ENCODE measurements at places on chromosomes 5 and 9.

- no peak for DNase-seq
Observed at GRCh38 chr9:107875571-107875980, 386.0 kb upstream of the KLF4 start.

DNA sequence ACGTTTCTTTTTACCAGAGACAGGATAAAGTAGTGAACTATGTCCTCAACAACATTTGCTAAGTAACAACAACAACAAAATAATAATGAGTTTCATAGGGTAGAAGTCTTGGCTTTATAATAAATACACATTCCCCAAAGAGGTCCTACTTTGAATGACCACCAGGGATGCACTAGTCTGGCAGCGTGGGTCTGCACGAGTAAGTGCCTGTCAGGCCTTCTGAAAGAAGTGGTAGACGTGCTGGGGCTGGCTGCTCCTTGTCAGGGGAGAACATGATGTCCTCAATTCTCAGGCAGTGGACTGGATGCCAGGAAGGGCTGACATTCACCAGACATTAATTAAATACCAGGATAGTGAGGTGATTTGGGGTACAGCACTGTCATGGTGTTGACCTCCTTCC is 331.1 kb downstream of the TMEM38B start:
- no peak for DNase-seq

GRCh38 chr5:174734571-174735497 is 10.5 kb downstream of the MSX2 start:
- DNase-seq = no peak

- DNase-seq = no peak
Observed at GRCh38 chr5:100615362-100615761, 80.2 kb downstream of the FAM174A start.

DNA sequence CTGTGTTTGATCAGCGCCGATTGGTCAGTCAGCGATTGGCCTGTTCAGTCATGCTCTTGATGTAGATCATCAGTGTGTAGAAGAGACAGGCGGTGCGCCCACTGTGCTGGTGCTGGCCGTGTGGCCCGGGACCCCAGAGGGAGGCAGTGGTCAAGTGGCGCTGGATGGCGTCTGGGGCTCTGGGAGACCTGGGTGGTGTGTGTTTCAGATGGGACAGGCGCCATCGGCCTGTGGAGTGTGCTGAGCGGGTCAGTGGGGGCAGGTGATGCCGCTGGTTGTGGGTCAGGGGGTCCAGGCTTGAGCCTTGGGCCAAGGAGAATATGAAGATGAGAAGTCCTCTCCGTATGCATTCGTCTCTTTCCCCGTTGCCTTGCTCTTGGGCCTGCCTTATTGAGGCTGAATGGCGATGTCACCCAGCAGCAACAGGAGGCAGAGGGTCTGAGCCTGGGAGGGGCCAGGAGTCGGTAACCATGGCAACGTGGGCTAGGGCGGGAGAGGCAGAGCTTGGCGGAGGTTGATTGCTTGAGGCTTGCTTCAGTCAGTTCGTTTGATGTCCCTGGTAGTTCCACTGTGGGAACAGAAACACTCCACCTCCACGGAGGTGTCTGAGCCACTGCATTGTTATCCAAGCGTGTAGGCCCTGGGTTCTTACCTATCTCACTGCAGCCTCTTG is 117.8 kb upstream of the CACNA1B start:
- DNase-seq = no peak

GRCh38 chr5:140391732-140392131 is 9.9 kb upstream of the ANKHD1 start:
- no peak for DNase-seq

DNA sequence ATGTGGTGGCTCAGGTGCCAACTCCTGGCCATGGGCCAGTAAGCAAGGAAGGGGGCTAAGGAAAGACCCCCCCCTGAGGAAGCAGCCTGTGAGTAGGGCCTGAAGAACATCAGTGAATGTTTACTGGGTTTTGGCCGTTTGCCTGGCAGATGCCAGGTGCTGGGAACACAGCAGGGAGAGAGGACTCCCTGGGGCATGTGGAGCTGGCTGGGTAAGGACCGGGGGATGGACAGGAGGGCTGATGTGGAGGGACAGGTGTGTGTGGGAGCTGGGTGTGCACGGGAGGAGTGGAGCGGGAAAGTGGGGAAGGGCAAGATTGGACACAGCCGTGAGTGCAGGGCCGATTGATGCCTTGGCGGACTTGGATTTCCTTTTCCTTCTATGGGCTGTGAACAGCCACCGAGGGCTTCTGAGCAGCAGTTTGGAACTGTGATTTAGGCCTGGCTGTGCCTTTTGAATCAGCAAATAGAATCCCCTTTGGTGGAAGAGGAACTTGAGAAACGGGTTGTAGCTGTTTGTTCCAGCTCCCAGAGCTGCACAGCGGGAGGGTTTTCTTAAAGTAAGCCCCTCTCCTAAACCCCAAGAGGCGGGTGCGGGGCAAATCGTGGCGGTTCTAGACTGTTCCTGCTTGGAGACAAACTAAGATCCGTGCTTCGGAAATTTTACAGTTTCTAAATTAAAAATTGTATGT is 3.1 kb downstream of the HMCN2 start:
- DNase-seq = no peak

DNA sequence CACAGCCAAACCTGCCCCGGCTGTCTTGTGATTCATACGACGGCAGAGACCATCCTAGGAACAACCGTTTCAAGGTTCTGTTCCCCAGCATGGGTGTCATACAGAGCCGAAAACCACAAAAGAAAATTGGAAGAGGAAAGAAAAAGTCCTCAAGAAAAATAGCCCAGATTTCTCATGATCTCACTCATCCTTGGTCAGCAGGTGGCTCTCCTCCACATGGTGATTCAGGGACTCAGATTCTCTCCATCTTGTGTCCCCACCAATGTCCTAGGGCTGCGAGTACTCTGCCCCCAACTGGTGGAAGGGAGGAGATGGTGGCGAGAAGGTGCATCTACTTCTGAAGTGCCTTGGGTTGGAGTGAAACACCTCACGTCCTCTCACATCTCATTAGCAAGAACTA is 25.6 kb downstream of the PDZD2 start:
- DNase-seq = no peak

DNA sequence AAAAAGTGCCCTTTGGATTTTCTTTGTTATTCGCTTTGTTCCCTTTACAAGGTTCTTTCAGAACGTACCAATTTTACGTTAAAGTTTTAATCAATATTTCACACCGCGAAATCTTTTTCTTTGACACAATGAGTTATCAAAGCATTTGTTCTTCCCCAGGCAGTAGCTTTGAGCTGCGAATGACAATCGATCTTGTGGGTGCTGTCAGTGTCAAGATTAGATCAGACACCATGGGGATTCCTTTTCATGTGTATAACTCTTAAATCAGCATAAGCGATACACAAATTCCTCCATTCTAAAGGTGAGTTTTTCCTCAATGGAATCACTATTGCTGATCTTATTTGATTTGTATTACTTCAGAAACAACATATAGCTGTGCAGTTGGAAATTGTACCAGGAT is 145.5 kb downstream of the ST8SIA4 start:
- no peak for DNase-seq

DNA sequence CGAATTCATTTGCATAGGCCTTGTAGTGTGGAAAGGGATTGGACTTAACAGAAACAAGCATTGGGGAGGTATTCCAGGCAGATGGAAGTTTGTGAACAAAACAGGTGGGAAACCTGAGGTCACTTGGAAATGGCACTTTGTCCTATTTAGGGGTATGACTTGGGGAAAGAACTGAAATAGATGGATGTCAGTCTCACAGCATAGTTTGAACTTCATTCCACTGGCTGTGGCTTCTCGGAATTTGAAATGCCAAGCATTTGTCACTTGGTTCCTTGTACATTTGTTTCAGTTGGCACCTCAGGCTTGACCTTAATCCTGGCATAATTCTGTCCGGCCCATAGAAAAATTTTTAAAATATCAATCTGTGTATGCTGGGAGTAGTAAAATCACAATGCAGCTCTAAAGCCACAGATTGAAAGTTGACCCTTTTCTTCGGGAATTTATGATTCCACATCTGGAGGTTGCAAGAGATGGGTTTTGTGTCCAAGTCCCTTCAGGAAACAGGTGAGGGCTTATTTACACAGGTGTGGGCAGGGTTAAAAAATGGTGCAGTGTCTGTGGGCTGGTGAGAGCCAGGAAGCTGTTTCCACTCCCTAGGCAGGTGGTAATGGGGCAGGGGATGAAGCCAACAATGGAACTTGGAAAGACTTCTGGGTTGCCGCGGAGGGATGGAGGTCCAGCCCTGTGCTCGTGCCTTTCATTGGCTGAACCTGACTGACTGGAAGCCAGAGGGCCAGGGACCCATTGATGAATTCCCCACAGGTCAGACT is 39.2 kb upstream of the PDE8B start:
- no peak for DNase-seq

- no peak for DNase-seq
Observed at GRCh38 chr5:52856564-52856963, 68.8 kb downstream of the ITGA1 start.

- DNase-seq = no peak
Observed at GRCh38 chr5:96333391-96333790, 99.7 kb downstream of the PCSK1 start.

- no peak for DNase-seq
Observed at GRCh38 chr5:29042152-29042551, 2003.8 kb upstream of the CDH9 start.

GRCh38 chr5:171311322-171312077 is 2.5 kb downstream of the TLX3 start:
- DNase-seq = no peak

DNA sequence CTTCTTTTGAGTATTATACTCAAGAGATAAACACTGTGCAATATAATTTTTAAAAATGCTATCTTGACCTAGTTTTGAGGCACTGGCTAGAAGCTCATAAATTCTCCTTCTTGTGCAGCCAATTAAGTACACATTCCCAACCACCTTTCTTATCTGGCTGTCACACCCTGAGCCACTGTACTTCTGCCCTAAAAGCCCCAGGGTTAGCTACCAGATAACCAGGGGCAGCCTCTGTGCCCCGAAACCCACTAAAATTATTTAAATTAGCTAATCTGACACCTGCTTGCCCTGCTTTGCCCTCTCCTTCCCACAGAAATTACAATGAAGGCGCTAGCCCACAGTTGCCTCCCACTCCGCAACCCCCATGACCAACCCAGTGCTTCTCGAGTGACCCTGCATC is 597.3 kb upstream of the TYRP1 start:
- DNase-seq = no peak

- DNase-seq = no peak
Observed at GRCh38 chr5:173228639-173229381, 6.2 kb downstream of the NKX2-5 start.

Measured in NCI-H1048 (cell line).